ENCODE measurements at places on chromosomes 7 and 10.
A peak's percentile ranks its signal among the peaks of the same experiment; 100 is the strongest.

GRCh38 chr10:58952747-58953466 is 223.5 kb upstream of the PHYHIPL start:
- no peak for DNase-seq

- no peak for DNase-seq
Observed at GRCh38 chr10:60461688-60462087, 72.0 kb upstream of the ANK3 start.

DNA sequence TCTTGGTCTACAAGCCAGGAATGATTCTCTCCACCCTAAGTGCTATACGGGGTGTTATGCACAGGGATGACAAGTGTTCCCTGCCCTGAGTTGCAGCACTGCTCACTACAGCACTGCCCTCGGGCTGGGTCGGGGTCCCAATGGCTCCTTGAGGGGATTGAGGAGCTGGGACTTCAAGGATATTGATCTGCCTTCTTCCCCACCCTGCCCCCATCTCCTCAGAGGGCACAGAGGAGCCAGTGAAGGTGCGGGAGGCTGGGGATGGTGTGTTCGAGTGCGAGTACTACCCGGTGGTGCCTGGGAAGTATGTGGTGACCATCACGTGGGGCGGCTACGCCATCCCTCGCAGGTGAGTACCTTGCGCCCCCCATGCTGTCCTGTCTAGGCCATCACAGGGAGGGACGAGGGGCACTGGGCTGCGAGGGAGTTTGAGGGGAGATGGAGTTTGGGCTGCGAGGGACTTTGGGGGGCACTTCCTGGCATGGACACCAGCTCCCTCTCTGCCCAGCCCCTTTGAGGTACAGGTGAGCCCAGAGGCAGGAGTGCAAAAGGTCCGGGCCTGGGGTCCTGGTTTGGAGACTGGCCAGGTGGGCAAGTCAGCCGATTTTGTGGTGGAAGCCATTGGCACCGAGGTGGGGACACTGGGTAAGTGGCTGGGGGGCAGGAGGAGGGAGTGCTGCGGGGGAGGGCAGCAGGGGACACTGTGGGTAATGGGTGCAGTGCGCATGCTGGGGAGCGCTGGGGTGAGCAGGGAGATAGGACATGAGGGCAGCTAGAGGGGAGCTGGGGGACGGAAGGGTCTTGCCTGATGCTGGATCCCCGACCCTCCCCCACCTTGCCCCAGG is 10.3 kb downstream of the FLNC start:
- no peak for DNase-seq

DNA sequence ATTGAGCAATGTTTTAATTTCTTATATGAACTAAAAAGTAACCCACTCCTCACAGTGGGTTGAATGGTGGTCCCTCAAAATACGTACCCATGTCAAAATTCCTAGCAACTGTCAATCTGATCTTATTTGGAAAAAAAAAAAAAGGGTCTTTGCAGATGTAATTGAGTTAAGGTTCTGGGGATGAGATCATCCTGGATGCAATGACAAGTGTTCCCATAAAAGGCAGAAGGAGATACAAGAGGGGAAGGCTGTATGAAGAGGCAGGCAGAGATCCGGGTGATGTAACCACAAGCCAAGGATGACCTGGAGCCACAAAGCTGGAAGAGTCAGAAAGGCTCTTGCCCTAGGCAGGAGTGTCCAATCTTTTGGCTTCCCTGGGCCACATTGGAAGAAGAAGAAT is 516.3 kb upstream of the MKI67 start:
- DNase-seq, result no peak

GRCh38 chr10:12771981-12772760 is 229.3 kb downstream of the CCDC3 start:
- DNase-seq, result no peak

DNA sequence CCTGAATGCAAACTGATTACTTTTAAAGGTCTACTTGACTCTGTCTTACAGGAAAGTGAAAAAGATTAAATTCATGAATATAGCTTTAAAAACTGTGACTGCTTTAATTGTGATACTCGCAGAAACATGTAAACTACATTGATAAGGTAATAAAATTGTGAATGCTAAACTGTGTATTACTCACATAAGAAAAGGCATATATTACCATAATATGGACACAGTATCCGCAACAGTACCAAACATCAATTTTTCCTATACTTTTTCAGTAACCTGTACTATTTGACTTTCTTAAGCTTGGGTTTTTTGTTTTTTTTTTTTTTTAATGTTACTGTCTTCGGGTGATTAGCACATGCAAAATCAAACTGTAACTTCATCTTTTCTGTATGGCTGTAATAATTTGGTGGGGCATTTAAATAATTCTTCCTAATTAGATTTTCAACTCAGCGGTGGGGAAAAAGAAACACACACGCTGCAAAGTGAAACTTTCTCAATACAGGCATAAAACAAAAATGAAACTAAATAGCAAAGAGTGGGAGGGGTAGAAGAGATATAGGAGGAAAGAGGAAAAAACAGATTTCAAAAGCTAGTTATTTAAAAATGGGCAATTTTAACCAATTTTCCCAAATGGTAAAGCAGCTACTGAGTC is 23.2 kb downstream of the NT5C3A start:
- DNase-seq, result no peak

DNA sequence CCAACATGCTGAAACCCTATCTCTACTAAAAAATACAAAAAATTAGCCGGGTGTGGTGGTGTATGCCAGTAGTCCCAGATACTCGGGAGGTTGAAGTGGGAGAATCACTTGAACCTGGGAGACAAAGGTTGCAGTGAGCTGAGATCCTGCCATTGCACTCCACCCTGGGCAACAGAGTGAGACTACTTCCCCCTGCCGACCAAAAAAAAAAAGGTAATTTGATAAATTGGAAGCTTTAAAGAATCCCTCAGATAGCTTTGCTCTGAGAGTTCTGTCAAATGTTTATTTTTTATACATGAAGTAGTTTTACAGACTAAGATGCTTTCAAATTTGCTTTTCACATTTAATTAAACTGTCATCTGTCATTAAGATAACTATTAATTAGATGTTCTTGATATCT is 563.3 kb upstream of the LRRTM3 start:
- DNase-seq, result no peak

- DNase-seq, result no peak
Observed at GRCh38 chr10:85315657-85316056, 987.3 kb downstream of the CCSER2 start.

DNA sequence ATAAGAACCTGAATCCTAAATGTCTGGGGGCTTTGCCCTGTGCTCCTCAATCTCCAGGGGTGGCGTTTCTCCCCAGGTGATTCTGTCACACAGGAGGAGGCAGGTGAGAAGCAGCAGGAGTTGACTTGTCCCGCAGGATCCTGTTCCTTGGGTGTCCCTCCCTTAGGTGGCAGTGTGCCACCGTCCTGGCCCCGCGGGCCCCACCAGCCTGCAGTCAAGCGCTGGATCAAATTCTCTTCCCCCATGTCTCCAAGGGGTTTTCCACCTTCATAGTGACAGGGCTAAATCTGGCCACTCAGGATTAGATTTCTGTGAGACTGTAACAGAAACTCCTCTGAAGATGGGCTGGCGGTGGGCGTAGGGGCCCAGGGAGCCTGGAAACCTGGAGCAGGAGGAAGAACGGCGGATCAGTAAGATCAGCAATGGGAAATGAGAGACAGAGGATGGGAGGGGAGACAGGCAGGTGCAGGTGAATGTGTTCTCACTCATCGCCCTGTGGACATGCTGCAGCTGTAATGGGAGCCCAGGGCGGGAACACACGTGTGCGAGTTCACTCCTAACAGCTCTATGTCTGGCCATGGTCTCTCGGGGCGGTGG is 329.2 kb upstream of the COBL start:
- DNase-seq, result no peak

- DNase-seq, result no peak
Observed at GRCh38 chr10:30386801-30387588, 37.9 kb upstream of the MTPAP start.

DNA sequence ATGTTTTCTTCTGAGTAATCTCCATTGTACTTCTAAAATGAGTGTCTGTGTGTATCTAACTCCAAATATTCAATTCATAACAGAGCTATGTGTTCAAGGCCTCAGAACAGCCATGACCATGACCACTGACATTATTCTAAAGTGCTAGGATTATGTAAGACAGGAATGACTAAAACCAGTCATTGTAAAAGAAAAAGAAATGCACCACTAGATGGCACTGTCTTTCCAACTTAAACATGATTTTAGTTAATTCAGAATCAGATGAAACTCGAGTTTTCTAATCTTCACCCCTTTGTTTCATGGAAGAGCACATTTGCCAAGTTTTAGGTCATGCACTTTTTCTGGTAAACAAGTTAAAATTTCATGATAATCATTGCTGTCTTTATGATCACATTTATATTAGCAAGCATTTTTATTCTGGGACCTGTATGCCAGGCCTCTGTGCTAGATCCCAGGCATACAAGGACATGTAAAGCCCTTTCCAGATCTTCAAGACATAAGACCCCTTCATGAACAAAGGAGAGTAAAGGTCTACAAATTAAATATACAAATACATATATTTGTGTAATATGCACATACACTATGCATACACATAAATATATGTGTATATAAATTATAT is 26.1 kb upstream of the RSU1 start:
- no peak for DNase-seq

- no peak for DNase-seq
Observed at GRCh38 chr7:14305233-14305866, 315.9 kb upstream of the ETV1 start.

- no peak for DNase-seq
Observed at GRCh38 chr7:28571405-28571804, 159.1 kb downstream of the CREB5 start.

DNA sequence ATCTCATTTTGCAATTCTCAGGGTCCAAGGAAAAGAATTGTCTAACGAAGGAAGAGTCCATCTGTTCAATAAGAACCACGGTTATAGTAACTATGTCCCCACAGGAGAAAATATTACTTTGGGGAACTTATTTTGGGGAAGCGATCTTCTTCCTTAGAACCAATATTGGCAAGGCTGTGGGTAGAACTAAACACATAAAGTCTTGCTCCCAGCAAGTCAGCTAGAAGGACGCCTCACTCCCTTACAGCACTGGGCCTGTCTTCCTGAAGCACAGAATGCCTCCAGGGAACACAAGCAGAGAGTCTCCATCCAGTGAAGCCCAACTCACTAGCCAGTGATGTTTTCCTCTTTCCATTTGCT is 30.2 kb downstream of the C10orf71 start:
- DNase-seq, result no peak

- DNase-seq, result no peak
Observed at GRCh38 chr7:151806204-151806603, 70.7 kb downstream of the PRKAG2 start.

DNA sequence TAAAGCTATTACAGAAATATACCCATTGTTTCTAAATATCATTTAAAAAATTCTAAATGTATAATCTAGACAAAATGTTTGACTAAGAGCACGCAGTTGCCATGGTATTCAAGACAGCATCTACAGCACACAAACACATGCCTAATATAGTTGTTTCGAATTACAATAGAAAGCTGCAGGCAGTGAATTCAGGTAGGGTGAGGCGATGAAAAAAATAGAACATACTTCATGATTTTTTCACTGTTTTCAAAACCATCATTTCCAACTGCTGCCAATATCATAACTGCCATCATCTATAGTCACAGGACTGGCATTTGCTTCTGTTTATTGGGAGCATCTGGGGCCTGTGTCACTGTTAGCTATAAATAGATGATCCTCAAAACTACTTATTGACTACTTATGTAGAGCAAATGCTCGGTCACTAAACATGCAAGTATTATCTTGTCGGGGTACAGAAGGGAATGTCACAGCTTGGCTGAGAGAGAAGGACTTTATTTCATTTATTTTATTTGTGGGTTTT is 34.4 kb upstream of the OTUD1 start:
- no peak for DNase-seq

GRCh38 chr7:20651960-20652544 is 36.6 kb downstream of the ABCB5 start:
- no peak for DNase-seq

- DNase-seq, result peak; percentile 24
Observed at GRCh38 chr7:151484971-151485707, 34.6 kb downstream of the RHEB start.

DNA sequence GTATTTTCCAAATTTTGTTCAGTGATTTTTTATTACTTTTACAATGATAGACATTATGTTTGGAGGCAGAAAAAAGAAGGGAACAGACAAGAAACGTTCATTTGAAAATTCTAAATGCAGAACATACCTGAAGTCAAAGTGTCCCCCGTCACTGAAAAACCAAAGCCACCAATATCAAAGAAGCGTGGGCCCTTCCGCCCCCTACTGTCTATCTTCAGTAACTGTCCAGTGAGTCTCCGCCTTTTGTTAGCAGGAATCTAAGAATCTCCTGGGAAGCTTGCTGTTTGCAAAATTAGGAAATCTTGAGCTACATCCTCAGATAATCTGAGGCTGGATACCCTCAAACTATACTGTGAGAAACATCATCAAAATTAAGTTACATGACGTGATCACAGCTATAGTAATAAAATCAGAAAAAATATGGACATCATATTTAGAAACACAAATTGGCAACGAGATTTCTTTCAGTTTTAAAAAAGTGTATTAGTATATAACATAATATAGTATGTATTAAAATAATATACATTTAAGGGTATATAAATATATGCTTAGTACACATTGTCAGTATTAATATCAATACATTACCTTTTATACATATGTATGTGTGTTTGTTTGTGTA is 169.3 kb upstream of the AKR1E2 start:
- DNase-seq, result peak; percentile 12

DNA sequence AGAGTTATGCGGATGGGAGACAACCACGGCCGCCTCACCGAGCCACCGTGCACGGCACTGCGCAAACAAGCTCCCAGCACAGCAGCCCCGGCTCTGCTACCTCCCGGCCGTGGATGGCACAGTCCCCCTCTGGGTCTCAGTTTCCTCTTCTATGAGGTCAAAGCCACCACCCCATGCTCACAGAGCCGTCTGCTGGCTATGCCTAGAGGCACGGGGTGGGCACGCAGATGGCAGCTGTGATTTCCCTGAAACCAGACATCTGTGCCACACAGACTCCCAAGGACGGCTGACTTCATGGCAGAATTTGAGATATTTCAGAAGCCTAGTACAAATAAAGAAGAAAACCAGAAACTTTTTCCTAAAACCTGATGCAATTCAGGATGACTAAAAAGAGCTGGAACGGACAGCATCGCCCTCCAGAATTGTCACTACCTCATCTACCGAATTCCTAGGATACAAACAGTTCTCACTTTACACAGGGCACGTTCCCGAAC is 73.2 kb downstream of the AMZ1 start:
- no peak for DNase-seq

DNA sequence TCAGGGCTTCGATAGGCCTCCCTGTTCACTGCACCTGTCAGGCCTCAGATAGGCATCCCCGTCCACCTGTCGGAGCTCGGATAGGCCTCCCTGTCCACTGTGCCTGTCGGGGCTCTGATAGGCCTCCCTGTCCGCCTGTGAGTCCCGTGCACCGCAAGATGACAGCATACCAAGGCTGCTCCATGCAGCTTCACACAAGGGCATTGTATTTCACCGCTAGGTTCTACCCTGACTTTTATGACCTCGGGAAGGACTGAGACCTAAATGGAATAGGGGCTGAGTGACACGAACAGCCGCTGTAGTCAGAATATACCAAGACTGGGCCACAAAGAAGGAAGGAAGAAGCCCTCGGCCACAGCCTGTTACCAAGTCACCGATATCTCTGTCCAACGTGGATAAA is 271.2 kb downstream of the DIP2C start:
- DNase-seq, result no peak

GRCh38 chr7:15494711-15495110 is 67.1 kb downstream of the AGMO start:
- DNase-seq, result no peak

- no peak for DNase-seq
Observed at GRCh38 chr7:132138817-132139216, 437.5 kb downstream of the PLXNA4 start.

Data from stimulated activated CD8-positive, alpha-beta memory T cell treated with anti-CD3 and anti-CD28 coated beads, Interleukin-15, amount 100 ng/mL, for 48 hours (primary cell).